ENCODE measurements at places on chromosomes 7 and 10.
A peak's percentile ranks its signal among the peaks of the same experiment; 100 is the strongest.

- DNase-seq = peak; percentile 21
These were observed 202.6 kb upstream of the FOXK1 start for GRCh38 chr7:4479367-4480039.

DNA sequence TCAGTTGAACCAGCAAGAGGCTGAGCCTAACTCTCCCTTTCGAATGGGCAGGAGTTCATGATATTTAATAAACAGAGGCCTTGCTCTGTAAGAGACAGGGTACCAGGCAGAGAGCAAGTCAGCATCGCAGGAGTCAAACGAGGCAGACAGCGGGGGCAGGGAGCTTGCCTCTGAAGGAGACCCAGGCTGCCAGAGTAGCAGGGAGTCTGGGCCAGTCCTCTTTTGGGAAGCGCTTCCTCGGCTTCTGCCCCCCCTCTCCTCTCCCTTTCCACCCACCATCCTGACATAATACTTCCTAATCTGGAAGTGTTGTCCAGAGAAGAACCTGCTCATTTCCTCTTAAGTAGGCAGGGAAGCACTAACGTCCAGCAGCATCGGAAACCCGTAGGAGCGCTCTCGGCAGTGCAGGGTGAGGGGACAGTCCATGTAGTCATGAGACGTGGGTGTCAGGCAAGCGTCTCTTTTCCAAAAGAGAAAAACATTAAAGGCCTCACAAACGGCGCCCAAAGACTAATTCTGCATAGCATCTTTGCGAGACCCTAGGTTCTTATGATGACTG, 171.1 kb downstream of the EGFR start:
- no peak for DNase-seq

DNA sequence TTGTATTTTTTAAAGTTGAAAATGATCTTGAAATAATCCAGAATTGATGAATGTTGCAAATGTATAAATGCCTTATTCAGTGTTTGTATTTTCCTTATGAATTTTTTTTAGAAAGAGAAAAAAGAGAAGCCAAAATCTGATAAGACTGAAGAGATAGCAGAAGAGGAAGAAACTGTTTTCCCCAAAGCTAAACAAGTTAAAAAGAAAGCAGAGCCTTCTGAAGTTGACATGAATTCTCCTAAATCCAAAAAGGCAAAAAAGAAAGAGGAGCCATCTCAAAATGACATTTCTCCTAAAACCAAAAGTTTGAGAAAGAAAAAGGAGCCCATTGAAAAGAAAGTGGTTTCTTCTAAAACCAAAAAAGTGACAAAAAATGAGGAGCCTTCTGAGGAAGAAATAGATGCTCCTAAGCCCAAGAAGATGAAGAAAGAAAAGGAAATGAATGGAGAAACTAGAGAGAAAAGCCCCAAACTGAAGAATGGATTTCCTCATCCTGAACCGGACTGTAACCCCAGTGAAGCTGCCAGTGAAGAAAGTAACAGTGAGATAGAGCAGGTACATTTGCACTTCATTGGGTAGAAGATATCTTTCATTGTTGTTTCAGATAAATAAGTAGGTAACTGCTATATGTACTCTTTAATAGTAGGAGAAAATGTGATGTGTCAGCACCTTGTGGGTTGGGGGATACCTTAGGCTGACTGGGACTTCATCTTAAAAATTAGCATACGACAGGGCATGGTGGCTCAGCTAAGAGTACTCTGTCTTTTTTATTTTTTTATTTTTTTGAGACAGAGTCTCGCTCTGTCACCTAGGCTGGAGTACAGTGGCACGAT, 3.9 kb downstream of the DDX21 start:
- no peak for DNase-seq

- DNase-seq = no peak
These were observed at the start of gene SLIT1 for GRCh38 chr10:97185326-97186058. Gene SLIT1, minus strand, starts transcription at chr10:97185959. Its CDS starts 285 bp downstream, at chr10:97185674.

- no peak for DNase-seq
These were observed 50.9 kb upstream of the PAPSS2 start for GRCh38 chr10:87608756-87609155.

GRCh38 chr7:123460616-123461015, 73.8 kb downstream of the IQUB start:
- DNase-seq = no peak

DNA sequence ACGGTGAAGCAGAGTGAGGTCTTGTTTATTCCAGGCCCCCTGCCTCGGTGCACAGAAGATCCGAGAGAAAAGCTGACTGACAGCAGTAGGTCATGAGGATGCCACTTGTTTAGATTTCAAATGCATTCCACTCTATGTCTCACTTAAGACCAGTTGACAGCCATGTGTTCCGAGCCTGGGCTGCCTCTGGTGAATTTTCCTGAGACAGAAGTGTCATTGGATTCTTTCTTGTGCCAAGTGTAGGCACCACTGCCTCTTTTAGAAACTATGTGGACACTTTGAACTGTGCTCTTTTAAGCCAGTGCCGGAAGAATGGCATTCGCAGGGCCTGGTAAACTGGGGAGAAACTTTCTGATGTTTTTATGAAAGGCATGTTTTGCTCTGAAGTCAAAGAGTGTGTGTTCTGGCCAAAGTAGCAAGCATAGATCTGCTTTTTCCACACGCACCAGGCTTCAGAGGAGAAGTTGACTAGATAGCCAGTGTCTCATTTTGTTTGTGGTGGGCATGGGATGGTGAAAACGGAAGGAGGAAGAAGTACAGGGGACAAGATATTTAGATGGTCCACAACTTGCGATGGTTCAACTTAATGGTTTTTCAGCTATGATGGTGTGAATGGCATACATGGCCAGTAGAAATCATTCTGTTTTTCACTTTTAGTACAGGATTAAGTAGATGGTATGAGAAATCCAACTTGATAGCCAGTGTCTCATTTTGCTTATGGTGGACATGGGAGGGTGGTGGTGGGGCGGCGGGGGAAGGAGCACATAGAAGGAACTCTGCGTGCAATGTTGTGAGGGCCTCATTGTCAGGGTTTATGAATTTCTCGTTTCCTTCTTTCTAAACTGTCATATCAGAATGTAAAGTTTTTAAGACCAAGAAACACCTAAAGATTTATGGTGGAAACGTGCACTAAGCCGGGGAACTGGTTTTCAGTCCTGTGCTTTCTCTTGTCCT, 41.5 kb downstream of the CYP17A1 start:
- DNase-seq = no peak
